ENCODE measurements at places on chromosomes 7 and 10. TPM values are rescaled to one million over a fixed set of nuclear protein-coding genes. Genes with fewer than 3 reads are reported as not detected.

Gene TRUB1
- total RNA-seq = 45.4 TPM

Gene CCL26
- total RNA-seq = 2.6 TPM

Gene JCAD
- 58.3 TPM for total RNA-seq

Gene CPXM2
- total RNA-seq = 27.7 TPM

Gene ZNF273
- 17.6 TPM for total RNA-seq

Gene C10orf67
- total RNA-seq = 0.11 TPM
